A549 treated with DMSO at 1 μM for 4 hours (cell line): ENCODE measurements at places on chromosomes 5 and 9. TPM values are rescaled to one million over a fixed set of nuclear protein-coding genes. Genes with fewer than 3 reads are reported as not detected.

The PIP5KL1 gene
- total RNA-seq, result 2.0 to 2.6 TPM (median 2.1 TPM) in 5 replicates

The PDE8B gene
- total RNA-seq, result 1.1 to 1.6 TPM (median 1.3 TPM) in 5 replicates

The ENG gene
- 0.09 to 0.34 TPM (median 0.14 TPM) in 5 replicates for total RNA-seq

The HRH2 gene
- 0.49 to 0.89 TPM (median 0.79 TPM) in 5 replicates for total RNA-seq

The SOWAHA gene
- 0.06 to 0.21 TPM (median 0.14 TPM) in 5 replicates for total RNA-seq

The IDNK gene
- 4.7 to 7.3 TPM (median 5.8 TPM) in 5 replicates for total RNA-seq

The KIF4B gene
- 0.03 to 0.05 TPM (median 0.04 TPM) in 3 of 5 replicates, not detected in the others for total RNA-seq

The FOXD4L5 gene
- total RNA-seq, result 0.06 to 0.10 TPM in 2 of 5 replicates, not detected in the others

The TLX3 gene
- not detected in 5 replicates for total RNA-seq

The STKLD1 gene
- 0.55 to 1.5 TPM (median 1.1 TPM) in 5 replicates for total RNA-seq

The OR1L6 gene
- total RNA-seq, result not detected in 5 replicates

The LHX2 gene
- total RNA-seq, result 4.4 to 7.1 TPM (median 4.9 TPM) in 5 replicates

The GDNF gene
- not detected in 5 replicates for total RNA-seq

The ADCY2 gene
- not detected in 5 replicates for total RNA-seq

The KCNV2 gene
- not detected in 5 replicates for total RNA-seq

The NOXA1 gene
- total RNA-seq, result 0.66 to 1.7 TPM (median 1.4 TPM) in 5 replicates

The PCDHB3 gene
- 0.04 to 0.05 TPM in 2 of 5 replicates, not detected in the others for total RNA-seq

The CYSRT1 gene
- 3.2 to 4.2 TPM (median 3.6 TPM) in 5 replicates for total RNA-seq

The IL3 gene
- not detected in 5 replicates for total RNA-seq

The PPP2R2B gene
- 0.13 to 0.16 TPM (median 0.15 TPM) in 4 of 5 replicates, not detected in the other for total RNA-seq

The PFN3 gene
- total RNA-seq, result not detected in 5 replicates

The FOXE1 gene
- total RNA-seq, result 3.5 to 4.3 TPM (median 4.0 TPM) in 5 replicates

The ADAM19 gene
- total RNA-seq, result 14.4 to 20.2 TPM (median 17.3 TPM) in 5 replicates

The OR1J4 gene
- 0.14 TPM in 1 of 5 replicates, not detected in the others for total RNA-seq

The GBGT1 gene
- 1.7 to 3.4 TPM (median 2.4 TPM) in 5 replicates for total RNA-seq

The ACOT12 gene
- total RNA-seq, result 0.06 TPM in 1 of 5 replicates, not detected in the others

The RNF180 gene
- total RNA-seq, result 0.12 to 0.60 TPM (median 0.41 TPM) in 5 replicates

The FBP2 gene
- total RNA-seq, result not detected in 5 replicates

The IFNA21 gene
- total RNA-seq, result not detected in 5 replicates

The AFAP1L1 gene
- total RNA-seq, result 4.7 to 6.7 TPM (median 5.7 TPM) in 5 replicates

The RAB24 gene
- 23.6 to 29.0 TPM (median 25.9 TPM) in 5 replicates for total RNA-seq

The EPB41L4B gene
- total RNA-seq, result 5.9 to 11.0 TPM (median 10.0 TPM) in 5 replicates

The CXCL14 gene
- 0.10 to 0.25 TPM (median 0.12 TPM) in 5 replicates for total RNA-seq

The PCDHGB1 gene
- 1.6 to 2.1 TPM (median 1.8 TPM) in 5 replicates for total RNA-seq

The GOLM1 gene
- total RNA-seq, result 108 to 121 TPM (median 117 TPM) in 5 replicates

The AMBP gene
- 6.4 to 8.9 TPM (median 7.8 TPM) in 5 replicates for total RNA-seq

The IFNA13 gene
- total RNA-seq, result not detected in 5 replicates

The ZNF883 gene
- 0.89 to 1.1 TPM (median 0.98 TPM) in 5 replicates for total RNA-seq

The BTNL3 gene
- total RNA-seq, result not detected in 5 replicates

The SOHLH1 gene
- total RNA-seq, result not detected in 5 replicates

The PAPPA gene
- total RNA-seq, result 27.7 to 47.1 TPM (median 38.6 TPM) in 5 replicates

The SNCAIP gene
- total RNA-seq, result 0.04 to 0.09 TPM in 2 of 5 replicates, not detected in the others

The PCA3 gene
- total RNA-seq, result not detected in 5 replicates
